ENCODE measurements at places on chromosomes 4 and X.

GRCh38 chr4:113358784-113359183 is 309.3 kb downstream of the ANK2 start:
- DNase-seq: no peak

- DNase-seq: no peak
Measured at GRCh38 chr4:152815078-152815477, 35.3 kb downstream of the ARFIP1 start.

DNA sequence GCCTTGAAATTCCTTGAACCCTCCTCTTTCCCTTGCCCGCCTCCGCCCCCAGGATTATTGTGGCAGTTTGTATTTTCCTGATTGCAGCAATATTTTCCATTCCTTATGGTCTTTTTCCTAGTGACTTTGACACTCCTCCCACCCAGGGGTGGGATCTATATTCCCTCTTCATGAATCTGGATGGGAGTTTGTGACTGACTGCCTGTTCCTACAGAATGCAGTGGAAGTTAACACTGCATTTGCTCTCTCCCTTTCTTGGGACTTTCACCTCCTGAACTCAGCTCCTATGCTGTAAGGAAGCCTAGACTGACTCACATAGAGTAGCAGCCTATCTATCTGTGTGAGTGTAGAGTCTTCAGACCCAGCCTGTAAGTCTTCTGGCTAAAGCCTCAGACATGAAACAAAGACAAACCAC is 2.2 kb downstream of the FUNDC2 start:
- no peak for DNase-seq

DNA sequence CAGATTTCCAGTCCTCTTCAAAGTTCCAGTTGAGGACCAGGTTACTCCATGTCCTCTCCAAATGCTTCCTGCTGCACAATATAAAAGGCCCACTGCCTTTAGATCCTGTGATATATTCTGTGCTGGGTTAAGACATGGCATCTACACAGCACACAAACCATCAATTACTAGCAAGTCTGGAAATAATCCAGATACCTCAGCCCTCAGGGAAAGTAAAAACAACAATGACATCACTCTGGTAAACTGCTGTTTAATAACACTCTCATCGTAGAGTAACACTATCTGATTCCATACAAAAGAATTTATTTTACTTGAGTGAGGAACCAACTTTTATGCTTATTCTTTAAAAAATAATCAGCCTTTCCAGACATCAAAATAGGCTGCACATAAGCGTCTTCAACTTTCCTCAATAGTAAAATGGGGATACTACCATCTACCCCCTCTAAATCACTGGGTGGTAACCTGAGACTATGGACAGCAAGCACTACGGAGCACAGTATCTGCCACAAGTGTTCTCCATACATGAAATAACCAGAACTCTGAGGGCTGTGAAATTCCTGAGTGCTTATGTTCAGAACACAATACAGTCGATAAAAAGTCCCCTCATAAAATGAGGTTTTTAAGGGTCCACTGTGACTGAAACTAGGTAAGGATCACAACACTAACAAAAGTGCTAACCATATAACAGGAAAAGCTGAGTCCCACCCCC is 53.4 kb downstream of the ABCG2 start:
- DNase-seq: no peak

- DNase-seq: no peak
Measured at GRCh38 chr4:123477711-123478209, 81.2 kb downstream of the SPRY1 start.

DNA sequence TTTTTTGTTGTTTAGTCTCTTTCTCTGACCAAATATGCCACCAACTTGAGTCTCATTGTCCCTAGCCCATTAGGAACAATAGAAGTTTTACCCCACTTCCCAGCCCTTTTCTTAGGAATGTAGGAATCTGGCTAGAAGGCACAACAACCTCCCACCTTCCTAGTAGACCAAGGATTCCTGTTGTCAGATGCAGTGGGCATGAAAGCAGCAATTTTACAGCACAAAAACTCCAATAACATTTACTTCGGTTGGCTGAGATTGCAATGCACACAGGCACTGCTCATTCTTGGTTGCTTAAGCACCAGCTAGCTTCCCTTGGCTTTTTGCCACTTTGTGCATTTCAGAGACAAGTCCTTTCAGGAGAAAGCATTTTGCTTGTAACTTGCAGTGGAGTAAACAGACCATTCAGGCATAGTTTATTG is 312.8 kb downstream of the TENM3 start:
- no peak for DNase-seq

- DNase-seq: no peak
Measured at GRCh38 chr4:104475652-104476051, 19.0 kb downstream of the CXXC4 start.

DNA sequence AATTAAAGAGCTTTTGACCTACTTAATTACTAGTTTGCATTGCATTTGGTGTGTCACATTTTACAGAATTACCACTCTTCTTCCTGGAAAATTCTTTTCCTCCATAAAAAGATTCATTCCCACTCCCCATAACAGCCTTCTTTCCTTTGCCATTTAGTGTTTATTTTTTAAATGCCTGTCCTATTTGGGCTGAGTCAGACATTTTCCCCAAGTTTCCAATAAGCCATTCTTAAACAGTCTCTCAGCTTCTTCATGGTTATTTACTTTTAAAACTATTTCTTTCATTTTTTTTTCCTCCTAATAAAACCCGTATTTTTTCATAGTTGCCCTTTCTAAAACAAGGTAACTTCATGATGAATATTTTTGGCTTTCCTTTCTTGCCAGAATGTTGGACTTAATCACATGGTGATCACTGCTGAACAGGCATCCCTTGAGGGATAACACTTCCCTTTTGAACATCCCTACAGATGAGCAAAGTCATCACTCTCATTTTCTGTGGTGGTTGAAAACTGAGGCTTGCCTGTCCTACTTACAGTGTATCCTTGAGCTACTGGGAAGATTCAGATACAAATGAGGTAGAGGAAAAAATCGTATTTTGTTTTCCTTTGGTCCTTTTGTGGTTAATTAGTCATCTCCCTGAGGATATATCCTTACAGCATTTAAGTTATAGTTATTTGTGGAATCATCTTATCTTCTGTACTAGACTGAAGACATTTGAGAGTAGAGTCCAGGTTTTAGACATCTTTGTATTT is 520.5 kb upstream of the NR3C2 start:
- DNase-seq: no peak

GRCh38 chrX:3461397-3462165 is 115.1 kb upstream of the MXRA5 start:
- no peak for DNase-seq

- DNase-seq: no peak
Measured at GRCh38 chrX:33968611-33969010, 163.5 kb downstream of the FAM47A start.

GRCh38 chrX:130285069-130285620 is 16.4 kb upstream of the ZNF280C start:
- DNase-seq: no peak

DNA sequence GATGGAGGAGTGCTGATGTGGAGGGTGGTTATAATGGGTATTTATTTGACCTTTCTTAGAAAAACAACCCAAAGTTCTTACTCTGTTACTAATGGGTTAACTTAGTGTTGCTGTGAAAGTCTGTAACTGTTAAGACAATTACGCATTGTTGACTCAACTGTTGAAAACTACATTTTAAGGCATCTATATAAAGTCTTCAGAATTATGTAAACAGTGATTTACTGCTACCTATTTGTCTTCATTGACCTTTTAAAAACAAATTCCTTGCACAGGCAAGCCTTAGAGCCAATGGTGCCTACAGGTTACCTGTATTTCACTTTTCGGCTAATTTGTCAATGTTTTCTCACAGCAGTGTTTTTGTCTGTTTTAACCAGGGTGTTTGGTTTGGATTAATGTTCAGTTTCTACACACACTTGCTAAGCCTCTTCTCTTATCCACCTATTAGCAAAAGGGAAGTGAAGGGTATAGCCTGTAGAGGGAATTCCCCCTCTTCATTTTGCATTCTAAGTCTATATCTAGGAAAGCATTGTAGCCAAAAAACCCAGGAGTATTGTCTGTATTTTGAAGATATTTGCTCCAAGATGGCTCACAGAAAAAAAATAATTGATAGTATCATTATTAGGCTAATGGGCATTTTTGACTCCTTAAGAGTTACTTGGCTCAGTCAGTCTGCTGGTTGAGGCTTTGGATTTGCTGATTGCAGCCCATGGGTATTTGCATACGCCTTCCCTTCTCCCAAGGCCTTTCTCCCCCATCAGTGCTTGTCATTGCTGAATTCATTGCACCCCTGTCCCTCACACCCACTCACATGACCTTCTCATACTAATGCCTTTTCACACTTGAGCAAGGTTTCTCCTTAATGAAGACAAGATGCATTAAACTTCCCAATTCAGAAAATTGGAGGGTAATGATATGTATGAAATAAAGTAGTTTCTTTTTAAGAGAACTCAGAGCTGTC is 30.5 kb downstream of the AFF1 start:
- DNase-seq: no peak

- DNase-seq: no peak
Measured at GRCh38 chr4:145083891-145084605, 13.9 kb downstream of the ANAPC10 start.

GRCh38 chr4:67124716-67125115 is 420.6 kb downstream of the CENPC start:
- no peak for DNase-seq

GRCh38 chr4:159143687-159144086 is 40.8 kb downstream of the RAPGEF2 start:
- DNase-seq: no peak

DNA sequence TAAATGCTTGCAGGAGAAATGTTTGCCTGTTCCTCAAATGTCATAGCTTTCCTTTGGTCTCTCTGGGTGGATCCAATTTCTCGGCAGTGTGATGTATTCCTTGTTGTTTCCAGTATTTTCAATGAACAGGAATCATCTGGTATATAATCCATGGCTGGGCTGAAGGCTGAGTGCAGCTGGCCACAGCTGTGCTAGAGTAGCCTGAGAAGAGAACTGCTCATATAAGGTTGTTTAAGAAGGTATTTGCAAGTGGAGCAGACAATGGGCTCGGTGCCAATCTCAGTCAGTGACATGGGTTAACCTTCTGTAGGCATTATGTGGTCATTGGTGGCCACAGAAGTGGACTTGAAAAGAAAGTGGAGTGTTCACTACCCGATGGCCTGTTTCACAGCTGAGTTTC is 390.3 kb downstream of the SPRY1 start:
- no peak for DNase-seq

- DNase-seq: no peak
Measured at GRCh38 chrX:150649096-150649870, 43.9 kb upstream of the MTMR1 start.

GRCh38 chr4:6896035-6896434 is 13.6 kb upstream of the TBC1D14 start:
- DNase-seq: no peak

DNA sequence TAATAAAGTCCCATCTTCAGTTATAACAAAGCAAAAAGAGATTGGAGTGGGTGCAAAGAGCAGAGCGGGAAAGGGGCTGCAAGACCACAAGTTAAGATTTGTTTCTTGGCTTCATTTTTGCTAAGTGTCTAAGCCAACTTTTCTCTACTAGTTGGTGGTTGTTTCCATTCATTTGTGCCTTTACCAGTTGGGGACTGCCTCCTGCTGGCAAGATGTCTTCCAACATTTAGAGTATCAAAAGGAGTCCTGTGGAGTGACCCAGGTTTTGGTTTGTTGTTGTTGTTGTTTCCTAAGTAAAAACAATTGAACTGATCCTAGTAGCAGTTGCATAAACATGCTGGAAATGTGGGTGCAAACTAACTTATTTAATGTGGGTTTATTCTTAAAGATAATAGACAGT is 121.1 kb downstream of the SPATA18 start:
- no peak for DNase-seq

DNA sequence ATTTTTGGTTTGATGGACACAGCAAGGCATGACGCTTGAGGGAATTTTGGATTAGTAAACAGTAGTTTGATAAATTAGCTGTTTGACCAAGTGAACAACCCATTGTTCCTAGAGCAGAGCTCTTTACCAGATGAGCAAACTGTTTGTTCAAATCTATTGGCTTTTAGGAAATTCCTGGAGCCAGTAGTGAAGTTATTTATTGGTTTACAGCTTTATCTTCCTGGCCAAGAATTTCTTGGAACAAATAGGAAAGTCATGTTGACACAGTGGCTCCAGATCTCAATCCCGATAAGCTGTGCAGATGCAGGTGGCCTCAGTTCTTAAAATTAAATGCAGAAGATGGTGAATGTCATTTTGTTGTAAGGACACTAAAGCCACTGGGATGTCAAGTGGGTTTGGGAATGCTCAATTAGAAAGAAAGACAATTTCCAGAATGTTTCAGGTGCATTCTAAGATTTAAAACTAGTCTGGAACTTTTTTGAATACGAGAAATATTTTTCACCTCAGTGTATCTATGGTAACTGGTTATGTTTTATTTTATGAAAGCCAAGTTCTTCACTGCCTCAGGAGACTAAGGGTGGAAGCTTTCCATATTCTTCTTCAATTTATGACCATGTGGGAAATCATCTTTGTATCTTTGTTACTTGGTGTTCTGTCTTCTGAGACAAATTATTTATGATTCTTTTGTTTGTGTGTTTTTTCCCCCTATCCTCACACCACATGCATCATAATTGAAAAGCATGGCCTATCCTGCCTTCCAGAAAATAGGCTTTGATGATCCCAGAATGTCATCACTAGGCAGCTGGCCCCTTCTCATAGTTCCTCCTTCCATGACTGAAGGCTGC is 554.5 kb downstream of the STIM2 start:
- DNase-seq: no peak

- DNase-seq: no peak
Measured at GRCh38 chr4:658681-659667, 15.1 kb downstream of the ATP5ME start.

DNA sequence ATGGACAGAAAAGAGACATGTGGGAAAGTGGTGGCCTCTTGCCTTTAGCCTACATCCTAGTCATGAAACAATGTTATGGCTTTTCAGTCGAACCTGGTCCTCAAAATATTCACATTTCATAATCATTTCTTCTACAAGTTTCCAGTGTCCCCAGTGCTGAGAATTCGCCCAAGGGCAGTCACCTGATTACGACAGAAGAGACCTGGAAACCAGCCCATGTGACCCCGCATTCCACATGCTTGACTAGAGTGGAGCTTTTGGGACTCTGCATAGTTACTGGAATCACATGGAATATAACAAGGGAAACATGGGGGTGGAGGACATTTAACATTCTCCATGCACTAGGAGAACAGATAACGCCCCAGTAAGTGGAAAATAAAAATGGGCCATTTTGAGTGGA is 100.1 kb downstream of the PPARGC1A start:
- DNase-seq: no peak

DNA sequence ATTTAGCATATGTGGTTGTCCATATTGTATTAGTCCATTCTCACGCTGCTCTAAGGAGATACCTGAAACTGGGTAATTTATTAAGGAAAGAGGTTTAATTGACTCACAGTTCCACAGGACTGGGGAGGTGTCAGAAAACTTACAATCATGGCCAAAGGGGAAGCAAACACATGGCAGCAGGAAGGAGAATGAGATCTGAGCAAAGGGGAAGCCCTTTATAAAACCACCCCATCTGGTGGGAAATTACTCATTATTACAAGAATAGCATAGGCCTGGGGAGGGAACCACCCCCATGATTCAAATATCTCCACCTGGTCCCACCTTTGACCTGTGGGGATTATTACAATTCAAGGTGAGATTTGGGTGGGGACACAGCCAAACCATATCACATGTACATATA is 122.6 kb upstream of the ANK2 start:
- DNase-seq: no peak
